ENCODE measurements at places on chromosomes 12 and 14.

GRCh38 chr12:120196363-120196762 lies 1.8 kb upstream of the GCN1 start:
- no peak for DNase-seq

- no peak for DNase-seq
These were observed 345.8 kb downstream of the TMEM132D start for GRCh38 chr12:129558036-129558435.

GRCh38 chr14:103544388-103545218 lies 15.6 kb downstream of the TRMT61A start:
- DNase-seq = no peak

DNA sequence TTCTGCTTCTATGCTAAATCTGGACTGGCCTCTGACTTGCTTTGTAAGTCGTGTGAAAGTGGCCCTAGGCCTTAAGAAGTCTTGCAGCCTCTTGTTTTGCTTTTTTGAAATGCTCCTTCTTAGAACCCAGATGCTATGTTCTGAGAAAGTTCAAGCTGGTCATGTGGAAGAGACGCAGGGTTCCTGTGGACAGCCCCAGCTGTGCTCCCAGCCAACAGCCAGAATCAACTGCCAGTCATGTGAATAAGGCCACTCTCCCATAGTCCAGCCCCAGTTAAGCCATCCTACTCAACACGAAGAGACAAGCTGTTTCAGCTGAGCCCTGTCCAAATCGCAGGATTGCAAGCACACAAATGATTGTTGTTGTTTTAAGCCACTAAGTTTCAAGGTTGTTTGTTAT lies 37.3 kb upstream of the TBPL2 start:
- no peak for DNase-seq

GRCh38 chr14:57831981-57832380 lies 33.9 kb downstream of the SLC35F4 start:
- no peak for DNase-seq

GRCh38 chr12:99861731-99862130 lies 123.0 kb downstream of the ANKS1B start:
- DNase-seq = no peak

All from cortex of kidney (tissue), 1 donor.